ENCODE measurements at places on chromosomes 5 and 9.

DNA sequence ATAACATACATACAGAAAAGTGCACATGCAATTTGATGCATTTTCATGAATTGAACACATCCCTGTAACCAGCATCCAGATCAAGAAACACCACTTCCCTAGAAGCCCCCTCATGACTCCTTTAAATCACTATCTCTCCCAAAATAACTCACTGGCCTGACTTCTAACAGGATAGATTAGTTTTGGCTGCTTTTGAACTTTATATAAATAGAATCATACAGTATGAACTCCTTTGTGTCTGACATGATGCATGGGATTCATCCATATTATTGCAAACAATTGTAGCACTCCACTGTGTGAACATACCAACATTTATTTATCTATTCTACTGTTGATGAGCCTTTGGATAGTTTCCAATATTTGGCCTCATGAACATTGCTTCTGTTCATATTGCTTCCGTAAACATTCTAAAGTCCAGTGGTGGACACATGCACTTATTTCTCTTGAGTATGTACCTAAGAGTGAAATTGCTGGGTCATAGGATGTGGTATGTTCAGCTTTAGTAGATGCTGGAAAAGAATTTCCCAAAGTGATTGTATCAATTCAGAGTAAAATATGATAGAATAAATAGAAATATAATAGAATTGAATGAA, 148.7 kb upstream of the GDNF start:
- H3K27me3 ChIP-seq, result no peaks in the 10 kb centered on the region
- no peaks in the 10 kb centered on the region for H3K4me1 ChIP-seq
- no peaks in the 10 kb centered on the region for H3K36me3 ChIP-seq
- DNase-seq, result no peak
- H3K4me3 ChIP-seq, result no peak overlapping the region
- no peak overlapping the region for H3K27ac ChIP-seq

DNA sequence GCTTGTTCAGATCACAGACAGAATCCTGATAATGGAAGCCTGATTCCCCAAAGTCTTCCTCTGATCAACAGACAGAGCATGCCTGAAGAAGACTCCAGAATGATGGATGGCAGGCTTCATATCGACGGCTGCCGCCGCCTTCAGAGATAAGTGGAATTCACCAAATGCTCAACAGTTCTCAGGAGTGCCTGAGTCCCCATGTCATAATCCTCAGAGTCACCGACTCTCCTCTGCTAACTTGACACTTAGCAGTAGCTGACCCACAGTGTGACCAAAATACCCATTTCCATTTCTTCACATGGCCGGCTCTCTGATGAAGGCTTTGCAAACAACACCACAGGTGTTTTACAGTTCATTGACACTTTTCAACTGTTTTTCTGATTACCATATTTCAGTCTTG, 58.7 kb downstream of the PRDM6 start:
- H3K27ac ChIP-seq, result no peak overlapping the region
- H3K36me3 ChIP-seq, result no peaks in the 10 kb centered on the region
- H3K4me3 ChIP-seq, result no peak overlapping the region
- peaks cover 25% of the 10 kb centered on the region for H3K27me3 ChIP-seq

GRCh38 chr9:106801816-106802215, 61.1 kb upstream of the ZNF462 start:
- H3K4me3 ChIP-seq, result no peak overlapping the region
- H3K36me3 ChIP-seq, result no peaks in the 10 kb centered on the region
- no peak overlapping the region for H3K27ac ChIP-seq

- H3K27ac ChIP-seq, result no peak overlapping the region
- H3K27me3 ChIP-seq, result no peaks in the 10 kb centered on the region
- H3K36me3 ChIP-seq, result no peaks in the 10 kb centered on the region
- no peak for DNase-seq
- no peaks in the 10 kb centered on the region for H3K4me1 ChIP-seq
Observed at GRCh38 chr5:120512068-120512467, 48.0 kb downstream of the PRR16 start.

DNA sequence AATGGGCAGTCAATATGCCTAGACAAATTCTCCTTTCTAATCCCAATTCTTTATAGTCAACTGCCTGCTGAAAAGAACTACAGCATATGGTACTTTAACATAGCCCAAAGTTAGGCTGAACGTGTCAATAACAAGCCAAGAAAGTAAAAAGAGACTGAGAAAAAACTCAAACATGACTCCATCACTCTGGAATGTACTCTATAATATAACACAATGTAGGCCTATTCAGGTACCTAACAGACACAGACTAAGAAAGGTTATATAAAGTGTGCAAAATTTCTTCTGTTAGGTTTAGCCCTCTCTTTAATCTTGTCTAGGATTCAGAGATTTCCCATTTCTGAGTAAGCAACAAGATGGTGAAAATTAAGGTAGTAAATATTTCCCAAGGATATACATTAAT, 209.7 kb upstream of the PRR16 start:
- H3K4me3 ChIP-seq, result no peak overlapping the region
- H3K27ac ChIP-seq, result no peak overlapping the region
- H3K36me3 ChIP-seq, result no peaks in the 10 kb centered on the region
- H3K4me1 ChIP-seq, result no peaks in the 10 kb centered on the region
- no peaks in the 10 kb centered on the region for H3K27me3 ChIP-seq

DNA sequence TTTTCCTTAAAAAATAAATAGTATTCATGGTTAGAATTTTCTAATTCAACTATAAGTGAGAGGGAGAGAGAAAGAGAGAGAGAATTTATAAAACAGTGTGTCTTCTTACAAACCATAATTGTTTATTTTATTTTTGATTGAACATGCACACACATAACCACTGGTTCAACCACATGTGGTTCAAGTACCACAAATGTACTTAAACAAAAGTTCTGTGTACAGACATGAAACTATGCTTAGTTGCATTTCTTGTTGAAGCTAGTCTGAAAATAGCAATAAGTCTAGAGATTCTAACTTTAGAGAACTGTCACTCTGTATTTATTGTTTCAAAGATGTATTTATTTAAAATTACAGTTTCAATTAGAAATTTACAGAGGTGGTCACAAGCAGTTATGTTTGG, 130.6 kb upstream of the PDE4D start:
- H3K4me1 ChIP-seq, result no peaks in the 10 kb centered on the region
- no peaks in the 10 kb centered on the region for H3K36me3 ChIP-seq
- no peak overlapping the region for H3K4me3 ChIP-seq
- no peak overlapping the region for H3K27ac ChIP-seq

DNA sequence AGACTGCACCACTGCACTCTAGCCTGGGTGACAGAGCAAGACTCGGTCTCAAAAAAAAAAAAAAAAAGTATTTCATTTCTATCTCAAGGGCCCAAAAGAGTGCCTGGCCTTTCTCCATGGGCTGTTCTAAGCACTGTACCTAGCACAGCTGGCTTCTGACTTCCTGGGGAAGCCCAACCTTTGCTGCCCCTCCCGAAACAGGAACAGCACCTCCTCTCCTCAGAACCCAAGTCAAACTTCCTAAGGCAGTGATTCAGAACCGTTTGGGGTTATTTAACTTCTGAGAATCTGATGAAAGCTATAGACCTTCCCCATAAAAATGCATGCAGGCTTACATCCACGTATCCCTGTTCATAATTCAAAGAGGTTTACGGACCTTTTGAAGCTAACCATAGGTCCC, 57.8 kb downstream of the NRG2 start:
- DNase-seq, result no peak
- H3K36me3 ChIP-seq, result peaks cover 6% of the 10 kb centered on the region
- no peak overlapping the region for H3K4me3 ChIP-seq
- no peak overlapping the region for H3K27ac ChIP-seq
- H3K4me1 ChIP-seq, result peaks cover 5% of the 10 kb centered on the region

GRCh38 chr9:127159949-127160610, 37.6 kb upstream of the ANGPTL2 start:
- no peaks in the 10 kb centered on the region for H3K27me3 ChIP-seq
- H3K27ac ChIP-seq, result no peak overlapping the region
- no peak for DNase-seq
- no peak overlapping the region for H3K4me3 ChIP-seq
